ENCODE measurements at places on chromosomes 11 and 22.

GRCh38 chr11:93861808-93862207 is 11.4 kb upstream of the VSTM5 start:
- no peak for DNase-seq

DNA sequence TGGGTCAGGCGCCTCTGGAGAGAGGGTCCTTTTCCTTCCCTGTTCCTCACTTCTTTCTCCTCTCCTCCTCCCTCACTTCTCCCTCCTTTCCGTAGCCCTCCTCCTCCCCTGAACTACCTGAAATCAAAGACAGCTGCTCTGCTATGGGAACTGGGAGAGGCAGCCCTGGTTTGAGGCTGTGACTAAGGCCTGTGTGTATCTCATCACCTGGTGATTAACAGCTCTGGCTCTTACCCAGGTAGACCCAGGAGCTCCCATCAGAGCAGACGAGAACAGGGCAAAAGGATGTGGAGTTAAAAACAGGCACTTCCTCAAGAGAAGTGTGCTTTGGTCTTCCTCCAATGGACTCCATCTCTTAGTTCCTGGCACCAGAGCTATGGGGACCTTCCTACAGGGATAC is 5.8 kb downstream of the ISX start:
- no peak for DNase-seq

DNA sequence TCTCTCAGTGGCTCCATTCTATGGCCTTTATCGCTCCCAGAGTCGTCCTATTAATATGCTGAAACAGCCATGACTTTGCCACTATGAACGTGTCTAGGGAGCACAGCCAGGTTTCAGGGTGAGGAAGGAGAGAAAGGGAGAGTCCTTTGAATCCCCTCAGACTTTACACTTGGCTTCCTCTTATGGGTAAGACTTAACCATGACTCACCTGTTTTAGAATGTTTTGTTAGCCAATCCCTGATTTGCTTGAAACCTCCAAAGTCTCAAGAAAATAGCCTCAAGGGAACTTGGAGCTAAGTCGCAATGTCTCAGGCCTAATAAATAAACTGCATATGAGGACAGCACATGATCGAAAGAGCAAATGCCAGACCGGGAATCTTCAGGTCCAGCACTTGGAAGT is 131.2 kb upstream of the RCN1 start:
- DNase-seq: no peak

- no peak for DNase-seq
These were observed 38.2 kb downstream of the ADAMTS8 start for GRCh38 chr11:130390071-130390758.

DNA sequence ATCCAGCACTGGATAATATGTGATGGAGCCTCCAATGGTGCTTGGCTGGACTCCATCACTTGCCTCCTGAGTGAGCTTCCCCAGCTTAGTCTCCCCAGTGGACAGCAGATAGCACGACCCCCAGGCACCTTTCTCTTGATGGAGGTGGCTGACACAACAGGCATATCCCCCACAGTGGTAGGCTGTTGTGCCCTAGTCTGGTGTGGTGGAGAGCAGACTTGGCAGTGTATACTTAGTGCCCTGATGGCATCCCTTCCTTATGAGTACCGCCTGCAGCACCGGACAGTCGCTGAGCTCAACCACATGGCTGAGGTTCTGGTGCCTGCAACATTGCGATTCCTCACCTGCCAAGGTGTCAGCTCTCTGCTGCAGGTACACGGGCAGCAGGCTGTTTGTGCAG is 50.1 kb downstream of the DNHD1 start:
- DNase-seq: no peak

GRCh38 chr11:12876340-12876739 is 132.8 kb upstream of the RASSF10 start:
- DNase-seq: no peak

- DNase-seq: no peak
These were observed 157.6 kb downstream of the FCHSD2 start for GRCh38 chr11:72984453-72985077.

DNA sequence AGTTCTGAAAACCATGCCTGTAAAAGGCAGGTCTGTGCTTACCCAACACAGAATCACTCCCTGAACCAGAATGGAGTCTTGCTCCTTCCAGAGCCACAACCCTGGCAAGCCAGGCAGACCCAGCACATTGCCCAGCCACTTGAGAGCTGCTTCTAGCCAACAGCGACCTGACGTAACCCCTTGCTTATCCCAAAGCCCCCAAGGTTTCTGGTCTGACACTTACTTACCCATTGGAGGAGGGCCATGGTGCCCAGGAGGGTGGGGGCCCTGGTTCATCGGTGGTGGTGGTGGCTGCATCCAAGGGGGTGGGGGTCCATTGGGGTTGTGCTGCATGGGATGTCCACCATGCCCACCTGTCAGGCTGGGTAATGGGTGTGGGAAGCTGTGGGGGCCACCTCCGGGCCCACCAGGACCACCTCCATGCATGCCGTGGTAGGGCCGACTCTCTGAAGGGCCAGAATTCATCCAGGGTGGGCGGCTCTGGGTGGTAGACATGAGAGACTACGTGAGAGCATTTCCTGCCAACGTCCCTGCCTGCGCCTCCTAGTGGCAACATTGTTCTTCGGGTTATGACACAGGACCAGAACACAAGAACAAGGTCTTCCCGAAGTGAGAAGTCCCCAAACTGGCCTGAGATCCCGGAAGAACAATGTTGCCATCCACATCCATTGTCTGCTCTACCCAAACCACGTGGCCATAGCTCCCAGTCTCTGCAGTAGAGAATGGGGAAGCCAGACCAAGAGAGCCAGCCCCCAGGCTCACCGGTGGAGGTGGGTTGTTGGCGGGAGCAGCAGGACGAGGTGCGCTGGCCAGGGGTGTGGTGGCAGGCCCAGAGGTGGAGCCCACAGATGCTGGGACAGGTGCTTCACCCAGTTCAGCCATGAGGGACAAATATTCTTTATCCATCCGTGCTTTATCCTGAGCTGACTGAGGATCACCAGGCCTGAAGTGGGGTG is 7.8 kb upstream of the PYGM start:
- DNase-seq: peak; percentile 89

DNA sequence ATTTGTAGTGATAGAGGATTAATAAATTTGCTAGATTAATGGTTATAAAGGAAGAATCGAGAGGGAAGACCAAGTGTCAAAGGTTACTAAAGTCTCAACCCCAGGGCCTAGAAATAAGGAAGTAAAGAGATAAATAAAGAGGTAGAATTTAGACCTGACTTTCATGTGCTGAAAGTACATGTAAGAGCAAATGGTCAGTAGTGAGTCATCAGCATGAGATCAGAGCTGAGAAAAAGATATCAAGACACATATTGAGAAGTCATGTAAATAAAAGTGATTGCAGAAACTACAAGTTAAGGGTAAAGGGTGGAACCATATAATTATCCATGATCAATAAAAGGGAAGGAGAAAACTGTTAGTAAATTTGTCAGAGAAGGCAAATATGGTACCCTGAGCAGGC is 1.4 kb upstream of the OR8B8 start:
- no peak for DNase-seq

DNA sequence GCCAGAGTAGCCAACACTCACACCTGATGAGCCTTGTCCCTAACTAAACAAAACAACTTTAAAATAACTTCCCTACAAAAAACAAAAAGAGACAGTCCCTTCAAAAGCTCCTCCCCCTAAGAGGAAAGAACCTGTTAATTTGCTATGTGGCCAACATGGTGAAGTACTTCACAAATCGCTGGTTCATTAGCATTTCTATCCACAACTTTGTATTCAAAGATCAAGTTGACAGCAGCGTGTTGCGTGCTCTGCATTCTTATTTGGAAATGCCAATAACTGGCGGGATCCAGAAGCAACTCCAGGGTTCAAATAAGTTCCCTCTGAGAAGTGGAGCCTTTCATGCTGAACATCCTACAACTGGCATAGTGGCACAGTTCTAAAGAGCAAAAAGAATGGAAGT is 48.6 kb downstream of the CADM1 start:
- DNase-seq: no peak

DNA sequence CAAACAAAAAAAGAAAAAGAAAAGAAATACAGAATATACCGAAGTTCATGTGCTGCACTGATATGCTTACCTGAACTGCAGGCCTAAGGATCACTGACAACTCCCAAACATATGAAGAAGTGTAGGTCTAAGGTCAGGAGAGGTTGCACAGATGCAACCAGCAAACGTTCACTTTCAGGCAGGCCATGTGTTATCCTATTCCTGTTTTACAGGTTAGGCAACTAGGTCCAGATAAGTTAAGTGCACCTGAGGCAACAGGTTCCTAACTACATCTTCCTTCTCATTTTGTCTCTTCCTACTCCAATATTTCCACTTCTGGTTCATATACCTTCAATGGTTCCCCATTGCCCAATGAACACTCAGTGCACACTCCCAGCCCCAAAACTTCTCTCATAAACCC is 15.1 kb downstream of the PI4KA start:
- DNase-seq: no peak

GRCh38 chr11:86809561-86809960 is 9.2 kb downstream of the PRSS23 start:
- no peak for DNase-seq

DNA sequence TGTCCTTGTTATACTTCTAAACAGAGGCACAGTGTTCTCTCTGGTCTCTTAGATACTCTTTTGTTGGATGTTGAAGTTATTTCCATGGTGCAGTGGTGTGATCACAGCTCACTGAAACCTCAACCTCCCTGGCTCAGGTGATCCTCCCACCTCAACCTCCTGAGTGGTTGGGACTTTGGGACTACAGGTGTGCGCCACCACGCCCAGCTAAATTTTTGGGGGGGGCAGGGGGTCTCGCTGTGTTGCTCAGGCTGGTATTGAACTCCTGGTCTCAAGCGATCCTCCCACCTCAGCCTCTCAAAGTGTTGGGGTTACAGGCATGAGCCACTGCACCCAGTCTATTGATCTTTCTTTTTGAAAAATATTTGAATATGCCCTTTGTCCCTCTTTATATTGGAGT is 14.9 kb downstream of the ZNF74 start:
- DNase-seq: no peak

- DNase-seq: no peak
These were observed 263.2 kb downstream of the BUD13 start for GRCh38 chr11:116509551-116509950.

DNA sequence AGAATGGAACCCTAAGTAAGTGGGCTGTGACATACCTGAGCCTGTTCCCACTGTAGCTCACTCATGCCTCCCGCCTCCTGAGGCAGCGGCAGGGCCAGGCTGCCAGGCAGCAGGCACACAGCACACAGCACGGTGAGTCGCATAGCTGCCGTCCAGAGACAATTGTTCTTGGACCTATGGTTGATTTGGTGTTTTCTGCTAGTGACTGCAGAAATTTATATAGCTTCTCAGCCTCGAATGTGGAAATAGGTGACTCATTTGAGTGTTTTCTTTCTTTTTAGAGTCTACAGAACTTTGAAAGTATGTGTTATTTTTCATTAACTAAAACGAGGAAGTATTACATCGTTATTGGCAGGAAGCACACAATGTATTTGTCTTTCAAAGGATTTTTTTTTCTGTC is at the start of gene MMP7:
MMP7 (minus strand) TSS at position 190 of the 400 bp plus-strand sequence; CDS start at position 143, 47 bp downstream.
- DNase-seq: no peak
